Epithelial cell of alveolus of lung (primary cell): ENCODE measurements at places on chromosomes 12 and 14. TPM values are rescaled to one million over a fixed set of nuclear protein-coding genes. Genes with fewer than 3 reads are reported as not detected.

The CLEC4D gene
- not detected in 2 replicates for total RNA-seq

The TAS2R7 gene
- total RNA-seq = not detected in 2 replicates

The GZMH gene
- not detected in 2 replicates for total RNA-seq

The RIMBP2 gene
- total RNA-seq = not detected in 2 replicates

The RBM23 gene
- 55.1 and 71.5 TPM in 2 replicates for total RNA-seq
